Cerebellum (tissue), 4 donors: ENCODE measurements at places on chromosomes 1 and 21. TPM values are rescaled to one million over a fixed set of nuclear protein-coding genes. Genes with fewer than 3 reads are reported as not detected.
A peak's percentile ranks its signal among the peaks of the same experiment; 100 is the strongest.

POU2F1 gene
- 57.2 TPM for total RNA-seq

GRCh38 chr1:177744906-177745305 is 225.0 kb downstream of the SEC16B start:
- no peak for DNase-seq

GCSAML gene
- total RNA-seq, result 0.36 TPM

- no peak for DNase-seq
Observed at GRCh38 chr1:189769448-189769847, 708.2 kb downstream of the BRINP3 start.

DNA sequence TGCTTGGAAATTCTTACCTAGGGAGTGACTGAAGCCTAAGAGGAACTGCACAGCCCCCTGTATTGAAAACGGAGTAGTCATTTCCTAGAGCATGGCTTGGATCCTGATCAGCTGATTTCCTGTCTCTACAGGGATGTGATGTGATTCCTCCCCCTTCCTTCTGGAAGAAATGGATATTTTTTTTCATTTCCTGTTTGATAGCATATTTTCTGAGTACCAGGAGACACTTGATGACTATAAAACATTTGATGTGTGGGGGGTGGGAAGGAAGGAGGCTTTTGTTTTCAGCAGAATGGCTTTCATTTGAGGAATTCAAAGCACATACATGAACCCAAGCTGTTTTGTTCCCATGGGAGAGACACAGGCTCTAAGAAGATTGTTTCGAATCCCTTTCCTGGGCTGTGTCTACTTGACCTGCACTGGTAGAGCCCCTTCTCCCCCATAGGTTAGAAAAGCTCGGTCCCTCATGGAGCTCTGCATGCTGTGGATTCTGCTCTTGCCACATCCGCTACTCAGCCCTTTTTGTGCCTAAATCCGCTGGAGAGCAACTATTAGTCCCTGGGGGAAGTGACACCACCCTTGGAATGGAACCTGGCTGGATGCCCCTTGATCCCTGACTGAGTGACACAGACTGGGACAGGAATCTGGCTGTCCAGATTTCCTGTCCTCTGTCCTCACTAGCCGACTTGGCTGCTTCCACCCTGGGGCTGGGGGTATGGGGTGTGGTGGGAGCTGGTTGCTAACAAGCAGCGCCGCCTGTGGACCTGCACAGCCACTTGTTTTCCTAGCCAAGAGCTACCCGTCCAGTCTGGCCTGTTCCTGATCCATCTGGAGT is 71.8 kb upstream of the MACF1 start:
- peak; percentile 47 for DNase-seq

STYXL2 gene
- total RNA-seq, result 0.36 TPM

DNA sequence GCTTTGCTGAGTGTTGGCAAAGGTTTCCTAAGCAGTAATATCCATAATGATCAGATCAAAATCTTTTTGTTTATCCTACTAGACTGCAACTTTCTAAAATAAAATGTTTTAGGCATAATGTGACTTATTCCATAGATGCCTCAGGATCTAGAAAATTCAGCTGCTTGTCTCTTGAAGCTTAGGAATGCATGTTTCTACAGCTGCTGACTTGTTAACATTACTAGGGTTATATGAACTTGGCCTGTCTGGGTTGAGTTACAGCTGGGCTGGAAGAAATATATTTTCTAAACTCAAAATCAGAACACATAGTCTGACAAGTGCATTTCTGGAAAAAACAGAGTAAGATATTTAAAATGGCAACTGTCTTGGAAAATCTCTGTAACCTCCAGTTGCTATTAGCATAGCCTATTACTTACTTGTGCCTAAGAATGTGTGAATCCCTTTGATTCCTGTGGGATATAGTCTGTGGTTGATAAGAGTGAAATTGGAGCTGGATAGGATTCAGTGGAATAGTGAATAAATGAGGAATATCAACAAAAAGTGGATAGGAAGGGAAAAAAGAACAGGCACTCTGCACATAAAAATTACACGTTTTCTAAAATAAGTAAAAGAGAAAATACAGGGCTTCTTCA is 61.2 kb downstream of the RGS4 start:
- no peak for DNase-seq

PLA2G4A gene
- 3.3 TPM for total RNA-seq

GRCh38 chr1:9376886-9377333 is 84.2 kb downstream of the SPSB1 start:
- no peak for DNase-seq

DNA sequence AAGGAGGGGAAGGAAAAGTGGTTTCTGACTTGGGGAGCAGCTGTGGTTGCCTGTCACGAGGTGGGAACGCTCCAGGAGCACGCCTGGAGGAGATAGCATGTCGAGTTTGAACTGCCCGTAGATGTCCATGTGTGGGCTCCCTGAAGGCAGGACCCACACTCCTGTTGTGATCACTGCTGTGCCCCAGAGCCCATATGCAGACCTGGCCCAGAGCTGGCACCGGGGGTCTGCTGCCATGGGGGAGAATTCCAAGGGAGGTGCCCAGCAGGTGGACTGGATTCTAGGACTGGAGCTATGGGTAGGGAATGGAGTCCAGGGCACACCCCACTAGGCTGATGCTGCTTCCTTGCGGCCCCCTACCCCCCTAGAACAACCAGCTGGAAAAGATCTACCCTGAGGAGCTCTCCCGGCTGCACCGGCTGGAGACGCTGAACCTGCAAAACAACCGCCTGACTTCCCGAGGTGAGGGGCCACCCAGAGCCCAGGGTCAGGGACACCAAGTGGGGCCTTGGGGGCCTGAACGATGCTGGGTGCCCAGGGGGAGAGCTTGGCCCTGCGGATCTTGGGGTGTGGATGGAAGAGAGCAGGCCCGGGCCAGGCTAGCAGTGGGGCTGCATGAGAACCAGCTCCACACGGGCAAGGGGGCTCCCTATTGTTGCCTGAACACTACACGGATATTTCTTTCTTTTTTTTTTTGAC is 9.3 kb downstream of the PODN start:
- no peak for DNase-seq

TRIM63 gene
- total RNA-seq, result not detected

AADACL4 gene
- not detected for total RNA-seq

GRCh38 chr1:232378266-232379062 is 251.5 kb downstream of the SIPA1L2 start:
- peak; percentile 9 for DNase-seq

GRCh38 chr1:161084597-161084988 is 4.8 kb downstream of the NECTIN4 start:
- DNase-seq, result no peak

ACAP3 gene
- total RNA-seq, result 83.3 TPM

- DNase-seq, result peak; percentile 44
Observed at GRCh38 chr1:175742790-175743459, 470 bp downstream of the TNR start.

GRCh38 chr1:27097484-27097917 is 57.4 kb downstream of the SLC9A1 start:
- DNase-seq, result peak; percentile 86

CFHR2 gene
- not detected for total RNA-seq

DUSP10 gene
- 4.4 TPM for total RNA-seq

TMEM54 gene
- 1.8 TPM for total RNA-seq

- DNase-seq, result no peak
Observed at GRCh38 chr1:160148121-160148520, 3.3 kb upstream of the ATP1A4 start.

DNA sequence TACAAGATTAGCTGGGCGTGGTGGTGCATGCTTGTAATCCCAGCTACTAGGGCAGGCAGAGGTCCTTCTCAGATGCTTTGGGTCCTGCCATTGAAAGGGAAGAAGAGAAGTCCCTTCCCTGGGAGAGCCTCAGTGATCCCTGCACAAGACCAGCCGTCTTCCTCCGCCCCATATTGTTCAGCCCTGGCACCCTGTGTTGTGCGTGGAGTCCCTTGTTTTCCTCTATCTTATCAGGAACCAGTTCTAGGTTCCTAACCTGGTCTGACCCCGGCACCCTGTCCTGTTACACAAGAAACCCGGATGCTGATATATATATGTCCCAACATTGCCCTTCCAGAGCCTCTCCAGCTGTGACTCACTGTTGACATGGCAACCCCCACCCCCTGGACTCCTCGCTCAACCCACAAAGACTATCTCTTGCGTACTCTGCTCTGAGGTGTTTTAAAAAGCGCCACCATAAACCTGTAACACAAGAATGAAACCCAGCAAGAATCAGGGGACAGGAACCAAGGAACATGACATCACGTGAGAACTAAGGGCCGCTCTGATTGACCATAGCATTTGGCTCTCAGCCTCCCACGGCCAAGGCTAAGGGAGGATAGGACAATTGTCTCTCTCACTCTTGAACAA is 4.8 kb downstream of the MX2 start:
- DNase-seq, result no peak

- DNase-seq, result no peak
Observed at GRCh38 chr1:193457676-193458075, 271.3 kb upstream of the B3GALT2 start.

CELA2A gene
- total RNA-seq, result not detected

UCK2 gene
- 54.1 TPM for total RNA-seq

- DNase-seq, result no peak
Observed at GRCh38 chr1:182971219-182971618, 18.3 kb upstream of the SHCBP1L start.

GRCh38 chr1:169509354-169509753 is 23.6 kb upstream of the SLC19A2 start:
- no peak for DNase-seq

DNA sequence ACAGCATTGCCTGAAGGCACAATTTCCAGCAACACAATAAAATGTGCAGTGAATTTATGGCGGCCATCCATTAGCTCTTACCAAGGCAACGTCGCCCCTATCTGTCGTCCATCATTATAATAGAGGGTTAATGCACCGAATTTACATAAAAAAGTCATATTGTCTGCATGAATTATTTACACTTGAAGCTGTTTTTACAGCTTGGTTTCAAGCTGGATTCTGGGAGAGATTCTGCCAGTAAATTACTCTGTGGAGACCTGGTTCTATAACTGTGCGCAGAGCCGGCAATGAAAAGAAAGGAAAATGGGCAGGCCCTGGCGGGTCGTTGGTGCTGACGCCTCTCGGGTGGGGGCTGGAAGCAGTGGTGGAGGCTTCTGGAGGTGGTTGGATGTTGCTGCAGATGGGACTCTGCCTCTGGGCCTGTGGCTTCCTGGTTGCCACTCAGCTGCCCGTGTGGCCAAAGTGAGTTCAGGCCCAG is 48.9 kb upstream of the POU3F1 start:
- DNase-seq, result no peak

DNA sequence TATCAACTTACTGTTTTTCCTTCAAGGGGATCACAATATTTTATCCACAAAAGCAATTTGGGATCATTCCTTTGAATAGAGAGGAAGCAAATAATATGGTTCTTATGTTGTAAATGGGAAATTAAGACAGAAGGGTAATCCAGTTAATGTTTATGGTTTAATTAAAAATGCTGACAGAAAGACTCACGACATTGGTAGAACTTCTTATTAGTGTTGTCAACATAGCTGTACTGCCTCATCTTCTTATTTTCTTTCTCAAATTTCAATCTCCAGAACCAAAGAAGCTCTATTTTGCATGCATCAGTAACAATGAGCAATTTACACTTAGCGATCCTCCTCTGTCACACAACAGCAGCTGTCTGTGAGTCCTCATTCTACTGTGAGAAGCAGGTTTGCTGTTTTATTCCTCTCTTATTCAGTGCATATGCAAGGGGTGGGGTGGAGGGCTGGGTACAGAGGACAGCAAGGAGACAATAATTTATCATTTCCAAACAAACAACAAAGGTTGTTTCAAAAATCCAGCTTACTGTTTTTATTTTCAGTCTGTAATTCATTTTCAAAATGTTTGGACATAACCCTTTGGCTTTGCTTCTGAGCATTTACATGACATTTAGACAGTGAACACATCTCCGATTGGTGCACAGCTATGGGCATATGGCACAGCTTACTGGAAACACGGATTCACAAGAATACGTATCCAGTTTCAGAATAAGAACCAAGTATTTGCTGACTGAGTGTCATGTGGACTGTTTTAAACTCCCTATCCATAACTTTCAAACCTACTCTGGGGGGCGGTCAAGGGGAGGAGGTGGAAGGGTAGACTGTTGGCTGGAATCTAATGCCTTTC is 335.9 kb downstream of the RGS7 start:
- DNase-seq, result peak; percentile 30

GRCh38 chr1:221097479-221098281 is 218.4 kb downstream of the HLX start:
- DNase-seq, result no peak

RGSL1 gene
- total RNA-seq, result not detected

- peak; percentile 60 for DNase-seq
Observed at GRCh38 chr1:20485527-20486456, at the start of gene CAMK2N1. CAMK2N1 (minus strand) TSS chr1:20486210; CDS start chr1:20485379, 831 bp downstream.

DNA sequence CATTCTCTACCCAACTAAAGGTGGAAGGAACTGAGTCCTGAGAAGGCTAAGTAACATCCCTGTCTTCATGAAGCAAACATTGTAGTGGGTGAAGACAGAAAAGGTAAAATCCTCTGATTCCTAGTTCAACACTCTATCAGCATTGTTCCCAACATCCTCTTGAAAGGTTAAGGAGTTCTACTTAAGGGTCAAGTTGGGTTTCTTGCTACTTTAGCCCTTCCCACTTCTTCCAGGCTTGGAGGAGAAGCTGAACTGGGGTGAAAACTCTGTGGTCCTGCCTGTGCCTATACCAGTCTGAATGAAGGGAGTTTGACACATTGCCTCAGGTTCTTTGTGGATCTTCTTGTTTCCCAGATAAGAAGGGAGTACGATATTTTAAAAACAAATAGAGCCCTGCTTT is 54.1 kb downstream of the ATP2B4 start:
- no peak for DNase-seq

HCRTR1 gene
- total RNA-seq, result 0.64 TPM
